ENCODE measurements at places on chromosomes 4 and X.
A peak's percentile ranks its signal among the peaks of the same experiment; 100 is the strongest.

GRCh38 chrX:72309297-72310071, 3.8 kb upstream of the CITED1 start:
- no peak for DNase-seq

- no peak for DNase-seq
Observed at GRCh38 chrX:30296408-30297254, 12.6 kb downstream of the NR0B1 start.

- no peak for DNase-seq
Observed at GRCh38 chr4:184188443-184189400, 29.0 kb downstream of the ENPP6 start.

- no peak for DNase-seq
Observed at GRCh38 chr4:111994392-111994791, 150.9 kb upstream of the FAM241A start.

DNA sequence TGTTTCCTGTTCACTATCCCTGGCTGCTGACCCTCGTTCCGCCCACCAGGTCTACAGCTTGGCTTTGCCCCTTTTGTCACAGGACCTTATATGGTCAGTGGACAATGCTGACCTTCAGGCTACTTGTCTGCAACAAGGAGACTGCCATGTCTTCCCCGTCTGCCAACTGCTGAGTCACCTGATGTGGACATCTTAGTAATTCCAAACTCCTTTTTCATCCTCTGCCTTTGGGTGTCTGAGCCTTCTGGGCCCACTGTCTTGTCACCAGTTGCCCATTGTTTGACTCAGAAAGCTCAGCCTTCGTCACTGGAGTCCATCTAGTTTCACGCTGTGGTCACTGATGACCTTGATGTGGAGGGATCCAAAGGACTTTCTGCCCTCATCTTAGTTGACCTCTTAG, 30.2 kb downstream of the GPRIN3 start:
- peak; percentile 7 for DNase-seq

DNA sequence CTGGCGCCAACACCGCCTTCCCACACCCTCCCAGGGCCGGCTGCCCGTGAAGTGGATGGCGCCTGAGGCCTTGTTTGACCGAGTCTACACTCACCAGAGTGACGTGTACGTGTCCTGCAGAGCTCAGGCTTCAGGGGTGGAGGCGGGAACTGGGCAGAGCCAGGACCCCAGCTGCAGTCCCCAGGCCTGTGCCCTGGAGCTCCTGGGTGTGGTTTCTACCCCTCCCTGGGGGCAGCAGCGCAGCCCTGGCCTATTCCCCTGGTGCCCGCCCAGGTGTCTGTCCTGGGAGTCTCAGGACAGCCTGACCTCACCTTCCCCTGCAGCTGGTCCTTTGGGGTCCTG, 13.1 kb downstream of the FGFR3 start:
- DNase-seq: no peak

GRCh38 chr4:181432335-181432734, 810.9 kb upstream of the TENM3 start:
- DNase-seq: no peak

DNA sequence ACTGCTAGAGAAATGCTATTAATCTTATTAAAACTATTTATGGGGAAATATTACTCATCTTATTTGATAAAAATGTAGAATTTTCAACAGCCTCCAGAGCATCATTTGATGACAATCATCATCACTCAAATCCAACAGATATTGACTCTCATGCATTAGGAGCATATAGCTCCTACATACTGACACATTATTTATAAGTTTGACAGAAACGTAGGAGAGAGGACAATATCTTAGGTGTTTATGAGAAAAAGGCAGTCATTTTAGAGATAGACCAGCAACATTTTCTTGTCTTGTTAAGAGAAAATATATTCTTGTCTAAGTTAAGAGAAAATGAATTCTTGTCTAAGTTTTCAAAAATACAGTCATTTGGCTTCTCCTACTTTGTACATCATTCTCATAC, 2550.2 kb downstream of the PCDH7 start:
- no peak for DNase-seq

DNA sequence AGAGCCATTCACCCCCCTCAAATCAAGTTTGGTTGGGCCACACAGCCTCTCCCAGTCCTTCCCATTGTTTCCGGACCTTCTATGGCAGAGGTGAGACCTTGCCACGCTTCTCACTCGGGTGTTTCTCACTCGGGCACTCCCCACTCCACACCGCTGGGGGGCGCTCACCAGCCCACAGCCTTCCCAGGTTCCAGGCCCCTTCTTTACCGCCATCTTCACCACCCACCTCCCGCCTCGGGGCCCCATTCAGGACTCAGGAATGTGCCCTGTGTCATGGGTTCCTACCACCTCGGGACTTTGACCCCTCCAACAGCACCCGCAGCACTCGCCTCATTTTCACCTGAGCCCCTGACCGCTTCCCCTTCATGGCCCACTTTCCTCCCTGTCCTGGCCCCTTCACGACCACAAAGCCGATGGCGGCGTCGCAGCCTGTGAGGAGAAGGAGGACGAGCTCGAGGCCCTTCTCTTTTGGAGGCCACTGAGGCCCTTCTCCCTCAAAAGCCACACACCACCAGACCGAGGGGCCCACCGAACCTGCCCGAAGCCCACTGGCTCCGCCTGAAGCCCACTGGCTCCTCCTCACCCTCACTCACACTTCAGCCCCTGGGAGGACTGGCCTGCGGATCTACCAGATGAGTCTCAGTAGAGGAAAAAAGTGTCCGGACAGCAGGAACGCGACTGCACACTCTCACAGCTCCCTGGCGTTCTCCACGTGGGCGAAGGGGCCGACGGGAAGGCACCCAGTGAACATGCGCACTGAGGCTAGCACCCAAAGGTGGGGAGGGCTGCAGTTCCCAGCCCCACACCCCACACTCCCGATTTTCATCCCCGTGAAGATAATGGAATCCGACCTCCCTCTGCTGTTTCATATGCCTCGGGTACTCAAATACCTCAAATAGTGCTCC, at the start of gene PAGE1:
Gene PAGE1 (minus strand): TSS at position 709 of the 905 bp plus-strand sequence. CDS start 1,214 bp downstream, outside the sequence.
- DNase-seq: no peak

GRCh38 chr4:108315694-108316093, 147.0 kb upstream of the LEF1 start:
- DNase-seq: no peak

DNA sequence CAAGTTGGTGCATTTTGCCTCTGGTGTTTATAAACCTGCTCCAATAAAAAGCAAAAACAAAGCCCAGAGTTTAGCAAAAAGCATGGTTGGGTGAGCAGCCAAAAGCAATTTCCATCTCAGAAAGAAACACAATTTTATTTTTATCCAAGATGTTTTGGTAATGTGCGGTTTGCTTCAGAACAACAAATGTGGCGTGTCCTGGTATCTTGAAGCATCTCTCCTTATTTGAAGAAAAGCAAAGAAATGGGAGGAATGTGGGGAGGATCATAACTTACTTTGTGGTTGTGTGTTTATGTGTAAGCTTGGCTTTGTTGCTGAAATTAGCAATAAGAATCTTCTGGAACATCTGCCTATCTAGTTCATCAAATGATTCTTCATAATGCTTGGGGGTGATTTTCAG, 88.3 kb upstream of the DDX3X start:
- peak; percentile 71 for DNase-seq

DNA sequence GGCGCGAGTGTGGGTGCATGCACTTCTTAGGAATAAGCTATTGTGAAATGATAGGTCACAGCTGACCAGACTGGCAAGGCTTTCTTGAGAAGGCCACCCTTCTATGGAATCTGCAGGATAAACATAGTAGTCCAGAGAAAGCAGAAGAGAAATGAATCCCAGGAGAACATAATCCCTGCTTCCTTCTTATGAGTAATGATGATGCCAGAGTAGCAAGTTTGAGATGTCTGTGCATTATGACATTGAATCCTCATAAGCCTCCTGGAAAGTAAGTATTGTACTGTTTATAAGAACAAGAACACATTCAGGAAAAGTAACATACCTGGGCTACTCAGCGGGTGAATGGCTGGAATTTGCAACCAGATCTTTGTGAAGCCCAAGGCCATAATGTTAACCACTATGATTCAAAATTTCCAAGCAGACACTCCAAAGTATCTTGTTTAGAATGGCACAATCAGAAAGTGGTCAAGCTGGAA, 272.1 kb upstream of the HS3ST1 start:
- peak; percentile 39 for DNase-seq

GRCh38 chr4:163623787-163624186, 129.3 kb downstream of the TMA16 start:
- DNase-seq: no peak

DNA sequence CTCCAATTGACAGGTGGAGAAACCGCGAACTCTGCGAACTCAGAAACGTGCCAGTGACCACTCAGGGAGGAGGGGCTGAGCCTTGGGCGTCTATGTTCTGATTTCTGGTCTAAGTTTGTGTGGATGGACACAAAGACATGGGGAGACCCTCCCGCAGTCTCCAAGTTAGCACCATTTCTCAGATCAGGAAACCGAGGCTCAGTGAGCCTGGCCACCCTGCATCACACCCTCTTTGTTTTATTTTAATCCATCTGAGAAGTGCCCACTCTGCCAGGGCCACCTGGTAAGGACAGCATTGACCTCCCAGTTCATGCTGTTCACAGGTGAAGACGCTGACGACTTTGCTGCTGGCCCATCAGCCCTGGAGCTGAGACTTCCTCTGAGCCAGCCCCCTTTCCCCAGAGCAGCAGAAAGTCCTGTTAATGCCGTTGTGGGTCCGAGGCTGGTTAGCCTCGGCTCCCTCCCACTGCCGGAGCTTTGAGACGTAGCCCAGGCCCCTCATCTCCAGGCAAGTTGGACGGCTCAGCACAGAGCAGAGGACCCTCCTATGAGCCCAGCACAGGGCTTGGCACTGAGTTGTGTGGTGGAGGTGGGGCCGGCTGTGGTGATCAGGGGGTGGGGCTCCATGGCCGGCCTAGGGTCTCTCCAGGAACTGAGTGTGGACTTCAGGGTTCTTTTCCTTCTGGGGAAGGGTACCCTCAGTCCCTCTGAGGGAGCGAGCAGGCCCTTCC, 43.7 kb downstream of the PSAPL1 start:
- no peak for DNase-seq

GRCh38 chrX:124392794-124393193, 46.4 kb downstream of the SH2D1A start:
- no peak for DNase-seq

DNA sequence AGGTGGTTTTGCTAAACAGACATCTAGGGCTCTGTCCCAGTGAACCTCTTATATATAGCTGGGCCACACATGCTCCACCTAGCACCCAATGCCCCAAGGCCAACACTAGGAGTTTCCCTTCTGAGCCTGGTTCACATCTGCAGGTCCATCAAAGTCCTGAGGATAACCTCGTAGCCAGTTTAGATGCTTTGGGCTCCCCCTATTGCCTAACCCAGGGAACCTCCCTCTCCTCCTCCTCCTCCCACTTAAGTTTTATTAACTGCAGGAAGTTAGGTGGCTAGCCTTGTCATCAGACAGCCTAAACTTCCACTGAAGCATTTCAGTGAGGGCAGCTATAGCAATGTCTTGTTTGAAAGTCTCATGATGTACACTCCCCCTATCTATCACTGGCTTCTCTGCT, 88.0 kb downstream of the GUCY2F start:
- DNase-seq: no peak

- no peak for DNase-seq
Observed at GRCh38 chrX:22527302-22527701, 254.6 kb downstream of the CBLL2 start.

- DNase-seq: peak; percentile 28
Observed at GRCh38 chr4:55172694-55173287, 47.4 kb upstream of the KDR start.

DNA sequence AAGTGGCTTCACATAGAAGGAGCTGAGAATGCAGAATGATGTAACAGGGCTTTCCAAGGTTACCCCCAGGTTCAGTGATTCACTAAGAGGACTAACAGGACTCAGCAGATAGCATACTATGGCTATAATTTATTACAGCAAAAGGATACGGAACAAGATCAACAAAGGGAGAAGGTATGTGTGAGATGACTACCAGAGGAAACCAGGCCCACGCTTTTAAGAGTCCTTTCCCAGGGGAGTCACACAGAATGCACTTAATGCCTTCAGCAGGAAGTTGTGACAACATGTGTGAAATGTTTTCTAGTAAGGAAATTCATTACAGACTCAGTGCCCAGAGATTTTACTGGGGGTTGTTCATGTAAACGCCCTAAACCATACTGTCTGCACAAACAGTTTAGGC, 373.6 kb upstream of the MAGEB2 start:
- peak; percentile 41 for DNase-seq

- no peak for DNase-seq
Observed at GRCh38 chrX:148611993-148612392, 111.6 kb downstream of the AFF2 start.

GRCh38 chrX:106615041-106615440, 3.3 kb downstream of the RADX start:
- DNase-seq: no peak

GRCh38 chr4:6768539-6768905, 14.0 kb upstream of the KIAA0232 start:
- peak; percentile 50 for DNase-seq

GRCh38 chrX:2513121-2513664, 12.4 kb upstream of the DHRSX start:
- no peak for DNase-seq

- no peak for DNase-seq
Observed at GRCh38 chrX:77622672-77623071, 163.3 kb downstream of the ATRX start.

- DNase-seq: no peak
Observed at GRCh38 chr4:125773931-125774330, 459.2 kb downstream of the FAT4 start.

GRCh38 chr4:113539408-113539807, 222.1 kb downstream of the CAMK2D start:
- DNase-seq: peak; percentile 78

DNA sequence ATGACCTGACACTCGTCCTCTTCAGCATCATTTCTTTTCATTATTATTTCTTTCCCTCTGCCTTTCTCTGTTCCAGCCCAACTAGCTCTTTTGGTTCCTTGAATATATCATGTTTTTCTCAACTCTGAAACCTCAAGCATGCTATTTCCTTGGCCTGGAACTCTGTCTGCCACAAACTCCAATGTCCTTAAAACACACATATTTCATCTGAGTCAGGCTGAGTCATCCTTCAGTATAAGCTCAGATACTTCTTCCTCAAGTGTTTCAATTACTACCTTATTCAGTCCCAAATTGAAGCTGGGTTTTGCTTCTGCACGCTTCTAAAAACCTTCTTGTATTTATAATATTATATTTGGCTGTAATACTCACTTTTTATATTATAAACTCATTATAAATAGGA, 424.2 kb downstream of the PDGFC start:
- peak; percentile 95 for DNase-seq

- DNase-seq: no peak
Observed at GRCh38 chr4:101295691-101296090, 51.6 kb downstream of the PPP3CA start.
